ENCODE measurements at places on chromosomes 6 and 20.

DNA sequence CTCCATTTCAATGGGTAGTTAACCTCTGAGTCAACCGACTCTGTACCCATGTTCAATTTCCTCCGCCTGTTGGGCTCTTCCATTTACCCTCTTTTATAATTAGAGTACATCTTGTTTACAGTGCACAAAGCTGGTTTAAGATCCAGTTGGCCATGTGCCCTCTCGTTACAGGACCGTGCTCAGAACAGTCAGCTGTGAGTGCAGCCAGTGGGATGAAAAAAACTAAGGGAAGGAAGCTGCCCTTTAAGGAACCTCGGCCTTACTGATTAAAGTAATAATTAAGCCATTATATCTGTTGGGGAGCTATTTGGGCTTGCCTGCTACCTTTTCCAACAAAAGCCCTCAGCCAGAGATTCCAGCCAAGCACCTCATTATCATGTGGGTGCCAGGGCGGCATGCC is 68.8 kb downstream of the TMEM170B start:
- no peak for DNase-seq

GRCh38 chr6:55528624-55529023 is 50.4 kb downstream of the HMGCLL1 start:
- no peak for DNase-seq

DNA sequence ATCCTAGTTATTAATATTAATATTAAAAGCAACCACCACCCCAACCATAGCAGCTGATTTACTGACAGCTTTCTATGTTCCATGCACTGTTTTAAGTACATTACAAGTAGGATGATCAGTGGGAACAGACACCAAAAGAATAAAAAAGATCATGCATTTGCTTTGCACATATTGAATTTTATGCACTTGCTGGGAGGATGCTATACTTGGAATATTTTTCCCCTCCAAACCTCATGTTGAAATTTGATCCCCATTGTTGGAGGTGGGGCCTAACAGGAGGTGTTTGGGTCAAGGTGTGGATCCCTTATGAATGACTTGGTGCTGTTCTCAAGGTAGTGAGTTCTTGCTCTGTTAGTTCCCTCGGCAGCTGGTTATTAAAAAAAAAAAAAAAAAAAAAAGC is 178.9 kb upstream of the MYLIP start:
- no peak for DNase-seq

GRCh38 chr6:151070631-151071051 is 169.1 kb upstream of the AKAP12 start:
- DNase-seq = peak; percentile 61

DNA sequence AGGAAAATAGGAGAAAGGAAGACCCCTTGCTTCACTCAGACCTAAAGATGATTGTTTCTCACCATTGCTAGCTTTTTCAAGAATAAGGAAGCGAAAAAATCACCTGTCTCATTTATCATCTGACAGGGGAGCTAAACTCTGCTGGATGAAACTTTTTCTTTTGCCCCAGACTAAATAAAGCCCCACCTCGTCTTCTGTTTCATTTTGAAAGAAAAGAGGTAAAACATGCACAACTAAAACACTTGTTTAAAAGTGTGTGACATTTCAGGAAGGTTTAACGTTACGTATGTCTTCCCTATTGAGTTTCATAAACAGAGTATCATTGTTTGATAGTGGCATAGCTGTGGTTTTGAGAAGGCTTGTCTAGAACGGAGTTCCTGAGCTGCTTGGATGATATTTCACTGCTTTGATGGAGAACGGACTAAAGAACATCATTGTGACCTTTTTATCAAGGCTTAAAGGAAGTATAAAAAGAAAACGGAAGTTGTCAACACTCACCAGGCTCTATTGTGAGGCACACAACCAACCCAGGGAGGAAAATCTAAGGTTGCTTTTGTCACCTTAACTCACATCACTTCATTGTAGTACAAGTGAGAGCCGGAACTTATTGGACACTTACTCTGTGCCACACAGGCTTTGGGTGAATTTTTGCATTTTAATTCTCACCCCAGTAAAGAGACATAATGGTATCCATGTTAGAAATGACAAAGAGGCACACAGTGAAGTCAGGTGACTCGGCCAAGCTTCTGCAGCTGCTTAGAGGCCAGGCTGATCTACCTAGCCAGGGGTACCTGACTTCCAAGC is 29.5 kb downstream of the TSHZ2 start:
- DNase-seq = no peak

DNA sequence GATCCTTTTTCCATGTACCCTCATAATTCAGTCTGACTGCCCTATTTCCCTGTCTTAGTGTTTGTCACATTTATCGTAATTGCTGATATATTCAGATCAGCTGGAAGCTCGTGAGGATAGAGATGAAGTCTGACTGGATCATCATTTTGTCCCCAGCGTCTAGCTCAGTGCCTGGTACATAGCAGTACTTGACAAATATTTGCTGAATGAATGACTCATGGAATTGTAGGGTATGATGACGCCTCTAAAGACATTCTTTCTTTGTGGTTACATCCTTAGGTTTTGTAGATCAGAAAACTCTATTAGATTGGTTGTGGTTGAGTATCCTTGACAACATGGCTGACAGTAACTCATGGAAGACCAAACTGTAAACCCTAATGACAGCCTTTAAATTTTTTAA is 68.9 kb downstream of the MTHFD1L start:
- DNase-seq = peak; percentile 90

- DNase-seq = no peak
Measured at GRCh38 chr6:107819217-107819616, 4.9 kb downstream of the SCML4 start.

- DNase-seq = no peak
Measured at GRCh38 chr20:35563834-35564233, 22.0 kb downstream of the ERGIC3 start.

DNA sequence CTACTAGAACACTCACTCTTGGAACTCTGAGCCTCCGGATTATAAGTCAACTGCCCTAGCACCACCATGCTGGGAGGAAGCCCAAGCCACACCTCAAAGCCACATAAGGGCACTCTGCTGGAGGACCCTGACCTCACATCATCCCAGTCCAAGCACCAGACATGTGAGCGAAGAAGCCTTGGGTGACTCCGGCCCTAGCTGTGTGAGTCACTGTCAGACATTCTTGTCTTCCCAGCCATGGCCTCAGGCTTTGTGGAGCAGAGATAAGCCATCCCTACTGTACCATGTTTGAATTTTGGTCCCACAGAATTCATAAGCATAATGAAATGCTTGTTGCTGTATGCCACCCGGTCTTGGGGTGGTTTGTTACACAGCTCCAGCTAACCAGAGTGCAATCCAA is 247.7 kb downstream of the SOD2 start:
- no peak for DNase-seq

DNA sequence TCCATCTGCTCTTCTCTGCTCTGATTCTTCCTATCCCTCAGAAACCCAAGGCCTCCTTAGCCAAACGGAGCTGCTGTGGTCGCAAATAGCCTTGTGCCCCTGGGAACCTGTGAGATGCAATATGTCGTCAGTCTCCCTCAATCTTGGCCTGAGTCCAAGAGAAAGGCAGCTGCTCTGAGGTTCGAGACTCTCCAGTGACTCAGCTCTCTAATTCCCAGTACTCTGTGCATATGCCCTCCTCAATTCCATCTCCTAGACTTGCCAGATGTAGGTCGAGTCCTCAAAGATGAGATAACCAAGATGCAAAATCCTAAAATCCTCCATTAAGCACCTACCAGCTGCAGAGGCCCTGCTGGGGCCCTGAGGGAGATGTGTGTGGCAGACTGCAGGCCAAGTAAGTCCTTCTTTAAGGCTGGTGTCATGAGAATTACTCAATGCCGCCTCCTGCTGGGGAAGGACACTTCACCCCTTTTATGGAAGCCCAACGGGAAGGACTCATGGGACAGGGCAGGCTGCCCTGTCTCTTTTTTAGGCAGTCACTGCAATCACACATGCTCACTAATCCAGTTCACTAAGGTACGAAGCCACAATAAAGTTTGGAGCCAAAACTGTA is 28.5 kb downstream of the C6orf15 start:
- DNase-seq = no peak

Measured in AG09309 (cell line).